ENCODE measurements at places on chromosomes 6 and 20.

DNA sequence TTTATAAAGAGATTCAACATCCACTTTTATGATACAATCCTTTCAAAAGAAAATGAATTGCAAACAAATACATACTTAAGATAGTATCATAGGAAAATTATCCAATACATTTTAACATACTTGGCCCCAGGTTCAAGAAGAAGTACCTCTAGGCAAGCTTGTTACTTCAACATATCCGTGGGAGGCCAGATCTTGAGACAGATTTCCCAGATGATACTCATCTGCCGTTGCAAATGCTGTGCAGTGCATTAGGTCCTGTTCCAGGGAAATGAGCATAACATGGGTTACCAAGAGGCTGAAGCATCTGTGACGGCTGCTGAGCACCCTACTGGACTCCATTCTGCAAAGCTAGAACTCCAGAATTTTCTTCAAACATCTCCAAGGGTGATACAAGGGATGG is 15.6 kb downstream of the RMND1 start:
- DNase-seq, result no peak
- H3K4me1 ChIP-seq, result peaks cover 8% of the 10 kb centered on the region
- H3K27ac ChIP-seq, result no peak overlapping the region
- H3K36me3 ChIP-seq, result peaks cover 32% of the 10 kb centered on the region
- H3K27me3 ChIP-seq, result no peaks in the 10 kb centered on the region

DNA sequence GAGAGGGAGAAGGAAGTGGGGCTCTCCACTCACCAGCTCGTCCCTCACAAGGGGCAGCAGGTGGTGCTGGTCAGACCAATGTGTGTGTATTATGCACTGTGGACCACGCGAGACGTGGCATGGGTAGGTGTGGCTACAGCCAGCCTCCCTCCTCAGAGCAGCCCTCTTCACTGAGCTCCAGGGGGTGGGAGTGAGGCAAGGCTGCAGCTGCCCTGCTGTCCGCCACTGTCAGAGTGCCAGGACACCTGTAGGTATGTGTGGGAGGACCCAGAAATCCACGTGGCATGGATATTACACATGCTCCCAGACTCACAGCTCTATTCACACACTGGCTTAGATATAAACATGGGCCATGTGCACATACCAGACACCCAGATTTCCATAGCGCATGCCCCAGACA is 90.3 kb downstream of the VEGFA start:
- peaks cover 10% of the 10 kb centered on the region for H3K27me3 ChIP-seq
- no peaks in the 10 kb centered on the region for H3K36me3 ChIP-seq
- H3K4me3 ChIP-seq, result no peak overlapping the region
- H3K27ac ChIP-seq, result no peak overlapping the region
- no peaks in the 10 kb centered on the region for H3K4me1 ChIP-seq

DNA sequence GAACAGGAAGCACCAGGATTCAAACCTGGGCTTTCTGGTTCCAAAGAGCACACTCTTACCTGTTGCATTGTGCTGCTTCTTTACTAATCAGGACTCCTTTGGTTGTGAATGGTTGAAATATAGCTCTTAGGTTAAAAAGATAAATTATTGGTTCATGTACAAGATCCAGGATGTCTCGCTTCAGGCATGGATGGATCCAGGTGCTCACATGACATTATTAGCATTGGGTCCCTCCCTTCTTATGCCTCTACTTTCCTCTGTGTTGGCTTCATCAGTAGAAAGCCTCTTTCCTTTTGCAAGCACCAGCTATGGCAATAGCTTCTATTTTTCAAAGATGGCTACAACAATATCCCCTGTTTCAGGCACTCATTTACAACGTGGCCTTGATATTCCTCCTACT is 217.7 kb upstream of the SULF2 start:
- H3K4me1 ChIP-seq, result no peaks in the 10 kb centered on the region
- H3K4me3 ChIP-seq, result no peak overlapping the region
- DNase-seq, result no peak
- H3K36me3 ChIP-seq, result no peaks in the 10 kb centered on the region
- H3K27ac ChIP-seq, result no peak overlapping the region
- H3K27me3 ChIP-seq, result no peaks in the 10 kb centered on the region

- H3K27me3 ChIP-seq, result peaks cover 6% of the 10 kb centered on the region
- DNase-seq, result peak; percentile 51
- peaks cover 15% of the 10 kb centered on the region for H3K36me3 ChIP-seq
- peaks cover 46% of the 10 kb centered on the region for H3K4me1 ChIP-seq
These were observed 1.4 kb downstream of the MDGA1 start for GRCh38 chr6:37696220-37696840.

DNA sequence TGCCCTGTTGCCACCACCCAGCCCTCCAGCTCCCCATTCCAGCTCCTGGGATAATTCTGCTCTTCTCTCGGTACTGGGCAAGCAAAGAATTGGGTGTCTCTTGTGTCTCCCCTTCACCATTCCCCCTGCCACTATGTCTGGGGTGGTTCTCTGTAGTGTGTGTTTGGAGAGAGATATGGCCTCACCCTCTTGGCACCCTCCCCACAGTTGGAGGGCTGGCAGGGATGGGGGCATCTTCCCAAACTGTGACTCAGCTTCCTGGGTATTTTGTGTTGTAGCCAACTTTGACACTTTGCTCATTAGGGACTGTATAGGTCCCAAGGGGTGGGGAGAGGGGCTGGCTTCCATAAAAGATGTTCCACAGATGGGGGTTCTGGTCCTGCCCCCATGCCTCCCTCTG is 1.7 kb downstream of the TNXB start:
- DNase-seq, result no peak
- H3K4me1 ChIP-seq, result no peaks in the 10 kb centered on the region
- H3K27ac ChIP-seq, result no peak overlapping the region
- peaks cover 31% of the 10 kb centered on the region for H3K27me3 ChIP-seq

- no peaks in the 10 kb centered on the region for H3K36me3 ChIP-seq
- DNase-seq, result no peak
- no peaks in the 10 kb centered on the region for H3K4me1 ChIP-seq
- no peak overlapping the region for H3K4me3 ChIP-seq
- peaks cover 3% of the 10 kb centered on the region for H3K27me3 ChIP-seq
- H3K27ac ChIP-seq, result no peak overlapping the region
These were observed 132.1 kb upstream of the CNR1 start for GRCh38 chr6:88298066-88298845.

DNA sequence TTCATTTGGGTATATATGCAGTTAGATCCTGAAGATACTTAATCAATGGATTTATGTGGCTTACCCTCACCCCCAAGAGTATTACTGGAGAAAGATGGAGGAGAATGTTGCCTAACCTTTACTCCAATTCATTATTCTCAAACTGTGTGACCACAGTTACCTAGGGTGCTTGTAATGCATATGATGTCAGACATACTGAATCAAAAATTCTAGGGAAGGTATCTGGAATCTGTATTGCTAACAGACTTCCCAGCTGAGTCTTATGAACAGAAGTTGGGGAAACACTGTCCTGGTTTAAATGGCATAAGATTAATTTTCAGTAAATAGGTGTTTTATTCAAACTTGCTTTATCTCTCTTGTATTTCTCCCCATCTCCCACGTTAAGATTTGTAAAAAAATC is 83.9 kb downstream of the PKIB start:
- H3K36me3 ChIP-seq, result no peaks in the 10 kb centered on the region
- no peaks in the 10 kb centered on the region for H3K4me1 ChIP-seq
- DNase-seq, result no peak
- H3K27ac ChIP-seq, result no peak overlapping the region
- H3K4me3 ChIP-seq, result no peak overlapping the region

DNA sequence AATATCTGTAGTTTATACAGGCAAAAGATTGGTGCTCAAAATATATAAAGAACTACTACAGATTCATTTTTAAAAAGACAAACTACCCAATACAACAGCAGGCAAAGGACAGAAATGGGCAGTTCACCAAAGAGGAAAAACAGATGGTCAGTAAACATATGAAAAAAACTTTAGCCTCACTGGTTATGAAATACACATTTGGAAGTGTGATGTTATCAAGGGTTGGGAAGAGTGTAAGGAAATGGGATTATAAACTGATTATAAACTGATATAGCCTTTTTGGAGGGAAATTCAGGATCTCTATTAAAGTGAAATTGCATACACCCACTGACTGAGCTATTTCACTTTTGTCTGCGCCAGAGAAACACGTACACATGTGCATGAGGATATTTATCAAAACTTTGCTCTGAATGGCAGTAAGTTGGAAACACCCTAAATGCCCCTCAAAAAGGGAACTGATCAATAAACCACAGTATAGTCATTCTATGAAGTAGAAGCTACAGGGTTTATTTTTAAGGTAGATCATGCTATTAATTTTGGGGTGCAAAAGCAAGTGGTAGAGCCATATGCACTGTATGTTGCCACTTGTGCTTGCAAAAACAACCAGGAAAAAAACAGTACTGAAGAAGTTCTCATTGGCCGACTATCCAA is 32.2 kb upstream of the ARFGEF2 start:
- no peaks in the 10 kb centered on the region for H3K36me3 ChIP-seq
- DNase-seq, result no peak
- no peaks in the 10 kb centered on the region for H3K4me1 ChIP-seq
- H3K4me3 ChIP-seq, result no peak overlapping the region
- peaks cover 25% of the 10 kb centered on the region for H3K27me3 ChIP-seq

- DNase-seq, result peak; percentile 21
- no peak overlapping the region for H3K4me3 ChIP-seq
- H3K27me3 ChIP-seq, result peaks cover 6% of the 10 kb centered on the region
- peak overlapping the region; percentile 17 for H3K27ac ChIP-seq
- H3K4me1 ChIP-seq, result peaks cover 29% of the 10 kb centered on the region
These were observed 39.0 kb downstream of the MAS1 start for GRCh38 chr6:159929819-159930218.

DNA sequence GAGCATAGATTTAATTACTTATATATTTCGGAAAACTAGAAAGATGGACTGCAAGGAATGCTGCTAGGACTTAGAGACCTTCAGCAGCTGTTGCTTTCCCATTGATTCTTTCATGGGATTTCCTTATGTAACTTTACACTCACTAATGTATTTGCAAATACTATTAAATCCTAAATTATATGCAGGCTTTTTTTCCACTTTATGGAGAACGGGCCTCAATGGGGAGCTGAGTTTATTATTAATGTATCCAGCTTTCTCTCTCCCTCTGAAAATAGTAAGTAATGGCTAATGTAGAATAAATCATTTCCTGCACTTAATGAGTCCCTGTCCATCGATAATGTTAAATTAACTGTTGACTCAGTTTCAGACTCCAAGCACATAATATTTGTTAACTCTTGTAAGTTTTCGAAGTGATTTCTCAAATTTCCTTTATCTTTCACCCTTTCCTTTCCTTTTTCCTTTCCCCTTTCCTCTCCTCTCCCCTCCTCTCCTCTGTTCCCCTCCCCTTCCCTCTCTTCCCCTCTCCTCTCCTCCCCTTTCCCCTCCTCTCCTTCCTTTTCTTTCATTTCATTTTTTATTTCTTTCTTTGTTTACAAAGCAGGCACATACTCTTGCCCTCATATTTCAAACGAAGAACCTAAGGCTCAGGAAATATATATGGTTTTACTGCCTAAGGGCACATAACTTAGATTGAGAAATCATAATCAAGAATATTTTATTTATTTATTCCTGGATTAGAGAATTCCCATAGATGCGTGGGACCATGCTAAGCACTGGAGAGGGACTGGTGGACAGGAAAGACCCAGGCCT is 503.6 kb downstream of the MMUT start:
- H3K36me3 ChIP-seq, result no peaks in the 10 kb centered on the region
- no peaks in the 10 kb centered on the region for H3K4me1 ChIP-seq
- no peak for DNase-seq
- no peak overlapping the region for H3K27ac ChIP-seq
- H3K4me3 ChIP-seq, result no peak overlapping the region

- peaks cover 41% of the 10 kb centered on the region for H3K36me3 ChIP-seq
- no peaks in the 10 kb centered on the region for H3K27me3 ChIP-seq
- DNase-seq, result no peak
- peak overlapping the region; percentile 96 for H3K27ac ChIP-seq
- H3K4me3 ChIP-seq, result peak overlapping the region; percentile 86
- H3K4me1 ChIP-seq, result peaks cover 66% of the 10 kb centered on the region
These were observed 32.0 kb upstream of the POU5F1 start for GRCh38 chr6:31202259-31203166.

GRCh38 chr6:112396221-112396620 is 49.1 kb downstream of the RFPL4B start:
- H3K27ac ChIP-seq, result no peak overlapping the region
- H3K36me3 ChIP-seq, result no peaks in the 10 kb centered on the region
- peaks cover 2% of the 10 kb centered on the region for H3K27me3 ChIP-seq
- no peak for DNase-seq
- no peaks in the 10 kb centered on the region for H3K4me1 ChIP-seq

Measured in activated CD4-positive, alpha-beta memory T cell treated with anti-CD3 and anti-CD28 coated beads, Interleukin-2, amount 10 ng/mL, durations not matched to agents 7 days and 5 days (primary cell).